ENCODE measurements at places on chromosomes 6 and 20.

DNA sequence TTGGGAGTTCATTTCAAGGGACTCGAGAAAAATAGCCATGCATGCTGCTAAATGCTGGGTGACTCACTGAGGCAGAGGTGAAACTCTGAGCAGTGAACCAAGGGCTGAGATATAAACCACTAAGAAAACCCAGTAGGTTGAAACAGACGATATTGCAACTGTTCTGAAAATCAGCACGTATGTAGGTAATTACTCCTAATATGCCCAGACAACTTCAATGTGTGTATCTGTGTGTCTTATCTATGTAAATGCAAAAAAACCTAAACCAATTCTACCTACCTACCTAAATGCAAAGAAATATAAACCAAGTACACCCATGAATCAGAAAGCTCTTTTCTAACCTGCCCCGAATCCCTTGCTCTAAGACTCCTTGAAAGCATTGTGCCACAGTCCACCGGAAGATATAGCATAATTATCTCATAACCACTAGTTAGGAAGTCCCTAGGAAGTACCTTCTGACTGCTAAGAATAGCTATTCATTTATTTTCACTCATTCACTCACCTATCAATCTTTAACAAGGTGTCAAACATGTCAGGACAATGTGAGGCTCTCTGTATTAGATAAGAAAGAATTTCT is 458.7 kb upstream of the RUNX2 start:
- no peak overlapping the region for H3K27ac ChIP-seq
- no peaks in the 10 kb centered on the region for H3K36me3 ChIP-seq
- no peaks in the 10 kb centered on the region for H3K27me3 ChIP-seq
- H3K4me3 ChIP-seq = no peak overlapping the region
- DNase-seq = no peak
- H3K4me1 ChIP-seq = no peaks in the 10 kb centered on the region

GRCh38 chr6:3239110-3239830 is 11.8 kb upstream of the TUBB2B start:
- no peak overlapping the region for H3K27ac ChIP-seq
- DNase-seq = no peak
- no peaks in the 10 kb centered on the region for H3K4me1 ChIP-seq
- no peak overlapping the region for H3K4me3 ChIP-seq

DNA sequence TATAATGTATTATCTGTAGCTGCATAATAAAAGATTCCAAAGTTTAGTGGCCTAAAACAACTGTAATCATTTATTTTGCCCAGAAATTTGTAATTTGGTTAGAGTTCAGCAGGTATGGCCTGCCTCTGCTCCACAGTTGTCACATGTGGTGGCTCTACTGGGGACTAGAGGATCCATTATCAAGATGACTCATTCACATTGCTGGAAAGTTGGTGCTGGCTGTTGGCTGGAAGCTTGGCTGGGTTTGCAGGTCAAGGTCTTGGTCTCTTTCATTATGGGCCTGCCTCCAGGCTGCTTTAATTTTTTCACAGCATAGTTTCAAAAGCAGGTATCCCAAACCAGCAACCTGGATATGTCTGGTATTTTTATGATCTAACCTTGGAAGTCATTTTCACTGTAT is 17.6 kb downstream of the TRDN start:
- no peak for DNase-seq
- H3K27me3 ChIP-seq = no peaks in the 10 kb centered on the region
- no peak overlapping the region for H3K27ac ChIP-seq
- H3K4me3 ChIP-seq = no peak overlapping the region

DNA sequence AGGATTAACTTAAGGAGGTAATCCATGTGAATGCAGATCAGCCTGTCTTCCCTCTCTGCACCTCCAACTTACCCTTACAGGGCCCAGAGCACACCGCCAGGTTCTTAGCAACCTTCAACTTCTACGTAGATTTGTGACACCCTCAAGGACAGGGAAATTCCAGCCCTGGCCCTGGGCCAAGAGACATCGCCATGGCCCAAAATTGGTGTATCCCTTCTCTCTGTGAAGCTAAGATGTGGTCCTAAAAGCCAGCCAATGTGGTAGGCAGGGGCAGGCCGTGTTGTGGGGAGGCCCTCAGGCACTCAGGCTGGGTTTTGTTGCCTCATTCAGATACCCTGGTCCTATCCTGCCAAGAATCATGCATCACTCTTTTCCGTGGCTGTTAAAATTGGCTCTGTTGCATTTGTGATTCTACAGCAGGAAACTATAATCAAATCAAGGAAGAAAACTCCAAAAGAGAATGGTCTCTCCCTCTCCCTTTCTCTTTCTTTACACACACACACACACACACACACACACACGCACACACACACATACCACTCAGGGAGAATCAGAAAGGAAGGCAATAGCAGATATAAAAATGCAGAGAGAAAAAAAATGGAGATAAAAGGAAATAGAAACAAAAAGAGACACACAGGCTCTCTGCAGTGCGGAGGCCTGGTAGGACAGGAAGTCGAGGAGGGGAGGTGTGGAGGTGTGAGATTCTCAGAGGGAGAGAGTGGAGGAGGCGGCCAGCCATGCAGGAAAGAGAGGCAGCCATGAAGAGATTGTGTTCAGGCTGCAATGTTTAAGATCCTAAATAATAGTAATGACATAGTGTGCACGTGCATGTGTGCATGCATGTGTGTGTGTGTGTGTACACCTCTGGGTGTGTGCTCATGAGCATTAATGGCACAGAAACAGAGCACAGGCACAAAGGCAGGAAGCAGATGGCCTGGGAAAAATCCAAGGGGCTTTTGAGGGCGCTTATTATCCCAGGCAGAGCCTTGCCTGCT is 201.8 kb upstream of the LRFN2 start:
- peaks cover 7% of the 10 kb centered on the region for H3K4me1 ChIP-seq
- no peak overlapping the region for H3K4me3 ChIP-seq
- no peaks in the 10 kb centered on the region for H3K27me3 ChIP-seq
- no peak for DNase-seq

All from vagina (tissue), 2 donors.